ENCODE measurements at places on chromosomes 12 and 14.

DNA sequence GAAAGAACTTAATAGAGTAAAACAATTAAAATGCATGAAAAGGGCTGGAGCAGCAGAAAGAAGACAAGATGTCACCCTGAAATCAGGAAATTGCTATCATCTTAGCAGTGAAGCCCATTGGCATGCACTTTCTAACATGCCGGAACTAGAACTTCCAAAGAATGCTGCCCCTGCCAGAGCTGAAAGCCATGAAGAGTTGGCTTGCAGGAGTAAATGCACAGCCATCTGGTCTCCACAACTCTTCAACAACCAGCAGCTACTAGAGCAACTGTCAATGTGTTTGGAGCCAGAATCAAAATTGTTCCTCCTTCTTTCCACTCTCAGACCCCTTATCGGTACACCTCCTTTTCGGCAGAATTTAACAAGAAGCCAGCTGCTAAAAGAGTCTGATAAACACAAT is 414.1 kb downstream of the KCNH5 start:
- no peak for DNase-seq

- no peak for DNase-seq
These were observed 112.7 kb downstream of the IPO8 start for GRCh38 chr12:30582943-30583342.

DNA sequence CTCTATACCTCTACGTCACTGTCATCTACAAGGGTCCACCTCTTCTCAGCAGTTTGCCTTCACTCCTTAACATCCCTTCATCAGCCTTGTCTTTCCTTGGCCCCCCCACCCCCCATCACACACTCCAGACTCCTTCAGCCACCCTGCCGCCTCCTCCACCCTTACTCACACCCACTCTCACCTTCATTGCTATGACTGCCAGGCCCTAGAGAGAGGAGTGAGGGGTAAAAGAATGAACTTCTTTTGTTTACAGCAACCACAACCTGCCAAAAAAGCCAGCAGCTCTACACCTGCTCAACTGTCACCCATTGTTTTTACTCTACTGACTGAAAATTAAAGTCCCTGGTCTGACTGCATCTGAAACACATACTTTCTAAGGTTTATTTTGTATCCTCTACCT is 112.8 kb downstream of the DUSP6 start:
- no peak for DNase-seq

DNA sequence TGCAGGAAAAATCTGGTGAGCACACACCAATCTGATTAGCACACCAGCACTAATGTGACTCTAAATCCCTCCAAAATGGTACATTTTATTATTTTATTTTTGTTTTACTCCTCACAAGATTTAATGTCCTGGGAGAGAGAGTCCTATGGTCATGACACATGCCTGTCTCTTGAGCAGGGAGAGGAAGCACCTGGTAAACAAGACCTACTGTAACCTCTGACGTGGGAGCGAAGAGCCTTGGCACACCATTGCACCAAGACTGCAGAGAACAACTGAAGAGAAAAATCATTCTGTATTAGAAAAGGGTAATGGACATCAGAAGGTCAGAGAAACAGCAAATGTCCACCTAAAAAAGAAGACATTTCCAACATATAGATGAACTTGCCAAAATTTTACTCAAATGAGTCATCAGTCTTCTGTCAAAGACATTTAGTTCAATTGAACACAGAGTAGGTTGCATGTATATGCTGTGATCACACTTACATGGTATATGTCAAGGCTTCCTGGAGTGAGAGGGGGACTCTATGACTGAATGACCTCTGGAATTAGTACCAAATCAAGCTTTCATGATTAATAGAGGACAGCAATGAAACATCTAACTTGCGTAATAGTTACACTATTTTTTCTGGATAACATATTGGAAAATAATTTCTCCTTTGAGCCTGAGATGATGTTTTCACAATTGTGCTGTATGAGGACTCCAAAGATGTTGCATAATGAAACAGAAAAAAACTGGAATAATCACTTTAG is 186.9 kb upstream of the FLRT2 start:
- DNase-seq, result no peak

DNA sequence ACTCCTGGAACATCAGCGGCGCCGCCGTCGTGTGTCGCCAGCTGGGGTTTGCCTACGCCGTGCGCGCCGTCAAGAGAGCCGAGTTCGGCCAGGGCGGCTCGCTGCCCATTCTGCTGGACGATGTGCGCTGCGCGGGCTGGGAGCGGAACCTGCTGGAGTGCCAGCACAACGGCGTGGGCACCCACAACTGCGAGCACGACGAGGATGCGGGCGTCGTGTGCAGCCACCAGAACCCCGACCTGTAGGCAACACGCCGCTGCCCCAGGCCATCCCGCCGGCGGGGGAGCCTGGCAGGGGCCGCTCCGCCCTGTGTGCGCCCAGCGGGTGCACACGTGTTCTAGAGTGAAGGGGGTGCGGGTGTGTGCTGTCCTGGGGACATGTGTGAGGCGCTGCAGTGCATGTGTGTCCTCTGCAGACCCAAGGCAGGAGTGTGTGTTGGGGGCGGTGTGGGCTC is 8.7 kb upstream of the CYP46A1 start:
- DNase-seq, result no peak

GRCh38 chr12:100437038-100437841 is 36.4 kb upstream of the NR1H4 start:
- DNase-seq, result no peak

- no peak for DNase-seq
These were observed 42.2 kb upstream of the FBXO33 start for GRCh38 chr14:39474416-39474911.
